Midbrain (tissue), 1 donor: ENCODE measurements at places on chromosomes 16 and 17.

- DNase-seq = no peak
Observed at GRCh38 chr17:31134576-31134975, 39.8 kb downstream of the NF1 start.

- no peak for DNase-seq
Observed at GRCh38 chr17:38742411-38743308, 5.5 kb downstream of the PCGF2 start.

DNA sequence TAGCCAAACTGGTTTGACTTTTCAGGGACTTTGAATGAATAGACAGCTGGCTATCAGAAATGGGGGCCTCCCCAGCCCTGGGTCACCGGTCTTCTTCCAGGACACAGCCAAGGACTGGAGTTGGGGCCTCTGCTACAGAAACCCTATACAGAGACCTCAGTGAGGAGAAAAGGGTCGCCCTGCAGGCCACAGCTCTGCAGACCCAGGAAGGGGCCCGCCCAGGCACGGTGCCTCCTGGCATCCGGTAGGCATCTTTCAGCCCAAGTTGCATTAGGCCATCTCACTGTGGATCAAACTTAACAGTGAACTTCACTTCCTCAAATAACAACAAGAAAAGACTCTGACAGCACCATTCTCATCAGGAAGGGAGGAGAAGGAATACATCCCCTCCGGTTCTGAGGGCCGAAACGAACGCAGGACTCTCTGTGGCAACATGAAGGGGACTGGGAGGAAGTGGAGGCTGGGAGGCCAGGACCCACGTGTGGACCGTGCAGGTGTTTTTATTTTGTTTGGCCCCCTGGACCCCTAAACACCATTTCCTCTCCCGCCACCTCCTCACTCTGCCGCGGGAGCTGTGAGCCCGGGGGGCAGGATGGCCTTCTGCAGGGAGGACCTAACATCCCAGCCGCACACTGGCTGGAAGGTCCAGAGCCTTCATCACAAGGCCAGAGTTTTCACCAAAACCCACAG, 7.2 kb downstream of the SLC38A10 start:
- DNase-seq = no peak

- DNase-seq = peak; percentile 35
Observed at GRCh38 chr17:48678141-48678971, 44.0 kb downstream of the PRAC1 start.

- DNase-seq = no peak
Observed at GRCh38 chr16:89135971-89136765, 35.4 kb upstream of the CDH15 start.

DNA sequence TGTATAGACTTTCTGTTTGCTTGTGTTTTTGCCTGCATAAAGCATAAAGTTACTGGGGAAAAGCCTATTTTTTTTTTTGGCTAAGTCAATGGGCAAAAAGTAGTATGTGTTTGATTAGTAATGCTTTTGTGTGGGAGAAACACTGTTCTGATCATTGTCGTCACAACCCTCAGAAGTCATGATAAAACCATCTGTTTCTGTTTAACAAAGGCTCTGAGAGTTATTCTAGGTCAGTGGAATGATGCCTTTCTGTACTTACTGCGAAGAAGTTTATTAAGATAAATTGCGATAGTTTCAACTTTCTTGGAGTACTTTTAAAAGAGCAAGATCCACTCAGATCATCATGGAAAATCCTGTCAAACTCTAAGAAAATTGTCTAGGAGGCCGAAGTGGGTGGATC, 80.9 kb downstream of the PRKCA start:
- no peak for DNase-seq

- DNase-seq = no peak
Observed at GRCh38 chr17:14552306-14552705, 251.4 kb downstream of the HS3ST3B1 start.

- DNase-seq = no peak
Observed at GRCh38 chr16:87815567-87815966, 49.8 kb upstream of the KLHDC4 start.

- DNase-seq = no peak
Observed at GRCh38 chr17:75348386-75349012, 57.0 kb downstream of the GRB2 start.

DNA sequence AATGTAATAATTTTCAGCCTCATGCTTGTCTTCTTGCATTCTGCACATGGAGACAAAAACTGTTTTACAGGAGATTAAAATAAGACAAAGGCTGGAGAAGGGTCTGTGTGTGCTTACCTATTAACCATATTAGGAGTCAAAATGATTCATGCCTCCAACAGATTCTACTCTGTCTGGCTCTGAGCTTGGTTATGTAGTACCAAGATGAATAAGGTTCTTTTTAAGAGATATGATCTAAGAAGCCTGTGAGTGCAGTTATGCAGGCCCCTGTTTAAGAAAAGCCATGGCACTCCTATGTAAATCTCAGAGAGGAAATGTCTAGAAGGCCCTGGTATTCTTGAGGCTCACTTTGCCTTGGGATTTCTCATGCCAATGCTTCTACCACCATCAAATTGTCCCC, 486.6 kb upstream of the CDH11 start:
- no peak for DNase-seq

- DNase-seq = no peak
Observed at GRCh38 chr17:14790521-14790920, 474.6 kb downstream of the PMP22 start.

DNA sequence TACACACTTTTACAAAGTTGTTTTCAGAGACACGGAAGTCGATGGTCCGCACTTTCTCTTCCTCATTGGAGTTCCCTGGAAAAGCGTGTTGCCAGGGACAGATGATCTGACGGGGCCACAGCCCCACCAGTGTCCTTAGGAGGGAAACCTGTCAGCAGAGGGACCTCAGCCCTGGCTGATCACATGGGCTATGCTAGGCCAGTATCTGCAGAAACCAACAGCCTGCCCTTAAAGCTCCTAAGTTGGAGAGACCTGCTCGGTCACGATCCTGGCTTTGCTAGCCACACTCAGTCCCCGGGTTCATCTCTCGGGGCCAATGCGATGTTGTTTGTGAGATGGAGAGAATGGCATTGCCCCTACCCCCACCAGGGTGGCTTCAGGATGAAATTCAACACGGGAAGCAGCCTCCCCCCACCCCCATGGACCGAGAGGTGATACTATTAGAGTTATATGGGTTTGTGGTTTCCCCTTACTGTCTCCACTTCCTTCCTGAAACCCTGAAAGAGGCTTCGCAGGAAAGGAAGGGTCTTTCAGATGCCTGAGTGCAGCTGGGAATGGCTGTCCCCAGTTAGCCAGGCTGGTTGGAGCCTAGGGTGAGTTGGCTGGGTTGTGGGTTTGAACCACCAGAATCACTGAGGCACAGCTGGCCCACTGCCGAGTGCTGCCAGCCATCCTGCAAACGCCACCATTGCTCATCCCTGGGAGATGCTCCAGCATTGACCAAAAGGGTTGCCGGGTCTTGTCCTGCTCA, 16.6 kb downstream of the RMI2 start:
- no peak for DNase-seq

DNA sequence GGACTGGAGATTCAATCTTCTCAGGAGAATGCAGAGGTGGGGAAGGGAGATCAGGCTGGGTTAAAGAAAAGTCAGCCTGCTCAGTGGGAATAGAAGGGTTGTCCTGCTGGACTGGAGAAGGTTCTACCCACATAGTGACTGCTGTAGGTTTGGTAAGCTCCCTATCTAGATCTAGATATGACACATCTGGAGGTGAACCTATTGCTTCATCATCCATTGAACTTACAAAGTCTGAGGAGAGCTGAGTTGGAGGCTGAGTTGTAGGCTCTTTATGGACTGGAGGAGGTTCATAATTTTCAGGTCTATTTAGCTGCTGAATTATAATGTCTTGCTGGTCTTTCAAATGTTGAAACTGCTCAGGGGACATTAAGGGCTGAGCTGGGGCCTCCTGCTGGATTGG, 46.0 kb upstream of the NF1 start:
- no peak for DNase-seq

- no peak for DNase-seq
Observed at GRCh38 chr16:89444728-89445127, 45.6 kb downstream of the ANKRD11 start.

- DNase-seq = no peak
Observed at GRCh38 chr17:49571764-49572163, 3.9 kb upstream of the NXPH3 start.

- DNase-seq = no peak
Observed at GRCh38 chr16:50718761-50719400, 23.0 kb upstream of the CYLD start.

DNA sequence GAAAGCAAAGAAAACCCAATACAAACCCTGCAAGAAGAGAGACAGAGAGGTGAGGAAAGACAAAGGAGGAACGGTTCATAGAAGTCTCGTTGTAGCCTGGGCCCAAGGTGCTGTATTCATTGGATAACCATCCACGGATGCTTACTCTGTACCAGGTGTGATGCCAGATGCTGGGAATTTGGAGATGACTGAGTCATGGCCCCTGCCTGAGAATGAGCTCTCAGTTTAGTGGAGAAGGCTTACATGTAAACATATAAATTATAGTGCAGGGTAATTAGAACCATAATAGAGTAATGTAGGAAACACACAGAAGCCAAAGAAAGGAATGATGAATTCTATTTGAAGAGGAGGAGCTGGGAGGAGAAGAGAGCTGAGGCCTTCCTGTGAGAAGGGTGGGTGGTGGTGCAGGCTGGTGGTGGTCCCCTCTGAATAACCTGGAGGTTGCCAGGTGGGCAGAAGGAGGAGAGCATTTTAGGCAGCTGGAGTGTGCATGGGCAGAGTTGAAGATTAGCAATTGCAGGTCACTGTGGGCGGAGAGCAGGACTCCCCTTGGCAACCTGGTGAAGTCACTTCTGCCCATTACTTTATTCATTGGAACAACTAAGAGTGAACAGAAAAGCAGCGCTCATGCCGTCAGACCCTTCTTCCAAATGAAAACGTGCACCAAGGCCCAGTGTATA, 7.7 kb upstream of the ZG16 start:
- DNase-seq = no peak

DNA sequence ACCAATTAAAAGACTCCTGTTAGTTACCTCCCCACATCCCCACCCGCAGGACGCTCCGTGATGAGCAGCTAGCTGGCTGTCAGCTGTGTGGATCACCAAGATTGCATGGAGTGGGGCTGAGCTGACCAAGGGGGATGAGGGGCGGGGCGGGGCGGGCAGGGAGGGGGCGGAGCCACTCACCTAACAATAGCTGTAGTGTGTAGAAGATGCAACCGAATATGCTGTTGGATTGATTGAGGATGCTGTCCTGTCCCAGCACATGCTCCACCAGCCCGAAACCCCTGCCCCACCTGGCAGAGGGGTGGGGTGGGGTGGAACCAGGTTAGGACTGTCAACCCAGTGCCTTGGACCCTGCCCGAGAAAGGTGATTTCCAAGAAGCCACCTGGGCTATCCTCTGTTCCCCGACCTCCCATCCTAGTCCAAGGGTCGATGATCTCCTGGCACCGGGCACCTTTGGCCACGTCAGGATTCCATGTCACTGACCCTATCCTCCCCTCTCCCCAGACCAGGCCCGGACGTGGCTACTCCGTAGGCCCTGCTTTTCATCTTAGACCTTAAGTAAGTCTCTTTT, 1.4 kb downstream of the VKORC1 start:
- peak; percentile 62 for DNase-seq

DNA sequence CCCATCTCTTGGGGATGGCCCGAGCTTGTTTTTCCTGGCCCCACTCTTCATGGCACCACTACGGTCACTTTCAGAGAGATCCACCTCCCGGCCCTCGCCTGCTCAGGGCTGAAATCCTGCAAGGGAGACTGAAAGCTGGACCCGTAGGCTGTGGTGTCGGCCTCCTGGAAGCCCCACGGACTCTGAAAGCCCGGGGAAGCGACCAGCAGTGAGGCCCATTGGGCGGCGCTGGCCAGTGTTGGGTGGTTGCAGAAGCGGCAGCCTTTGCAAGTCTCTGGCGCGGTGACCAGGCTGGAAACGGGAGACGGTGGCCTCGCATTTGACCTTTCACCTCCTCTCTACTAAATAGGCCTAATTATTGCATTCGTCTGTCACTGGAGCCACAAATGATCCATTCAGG, 186.0 kb upstream of the FOXF1 start:
- DNase-seq = no peak

- DNase-seq = peak; percentile 9
Observed at GRCh38 chr17:28335959-28336871, 654 bp downstream of the TNFAIP1 start.
